Activated B cell treated with CpG ODN at 0.5 μM for 24 hours (primary cell): ENCODE measurements at places on chromosomes 3 and 15.

DNA sequence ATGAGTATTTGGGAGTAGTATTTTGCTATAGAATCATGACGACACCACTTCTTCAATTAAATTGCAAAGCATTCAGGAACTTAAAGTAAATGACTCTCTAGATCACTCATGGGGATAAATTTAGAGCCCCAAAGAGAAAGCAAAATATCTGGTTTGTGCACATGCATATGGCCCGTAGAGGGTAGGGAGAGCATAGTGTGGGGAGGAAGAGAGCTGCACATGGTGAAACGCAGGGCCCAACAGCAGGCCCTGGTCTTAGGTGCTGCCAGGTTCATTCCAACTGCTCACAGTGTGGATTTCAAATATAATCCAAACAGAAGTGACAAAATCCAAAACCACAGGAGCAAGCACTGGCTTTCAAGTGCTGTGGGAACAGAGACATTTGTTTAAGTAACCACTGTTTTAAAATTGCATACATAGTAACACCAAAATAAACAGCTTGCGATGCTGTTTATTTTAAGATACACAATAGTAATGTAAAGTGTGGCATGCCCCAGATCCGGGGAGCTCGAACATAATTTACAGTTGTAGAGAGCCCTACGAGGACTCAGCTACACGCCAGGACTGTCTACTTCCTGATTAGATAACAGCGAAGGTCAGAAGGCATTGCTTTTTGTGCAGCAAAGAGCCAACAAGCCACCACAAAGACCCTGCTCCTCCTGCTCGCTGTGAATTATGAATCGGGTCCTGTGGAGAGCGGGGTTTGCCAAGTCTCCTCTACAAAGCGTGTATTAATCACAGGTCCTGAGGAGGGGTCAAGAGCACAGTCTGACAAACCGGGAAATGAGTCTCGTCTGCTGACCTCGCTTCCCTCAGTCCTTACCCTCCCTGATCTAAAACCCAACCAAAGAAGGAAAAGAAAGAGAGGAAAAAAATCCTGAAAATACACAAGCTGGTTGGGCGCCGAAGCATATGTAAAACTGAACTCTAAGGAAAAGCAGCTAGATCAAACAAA, 80.6 kb downstream of the MEIS2 start:
- no peaks in the 10 kb centered on the region for H3K4me1 ChIP-seq
- H3K36me3 ChIP-seq = no peaks in the 10 kb centered on the region
- no peak for DNase-seq

DNA sequence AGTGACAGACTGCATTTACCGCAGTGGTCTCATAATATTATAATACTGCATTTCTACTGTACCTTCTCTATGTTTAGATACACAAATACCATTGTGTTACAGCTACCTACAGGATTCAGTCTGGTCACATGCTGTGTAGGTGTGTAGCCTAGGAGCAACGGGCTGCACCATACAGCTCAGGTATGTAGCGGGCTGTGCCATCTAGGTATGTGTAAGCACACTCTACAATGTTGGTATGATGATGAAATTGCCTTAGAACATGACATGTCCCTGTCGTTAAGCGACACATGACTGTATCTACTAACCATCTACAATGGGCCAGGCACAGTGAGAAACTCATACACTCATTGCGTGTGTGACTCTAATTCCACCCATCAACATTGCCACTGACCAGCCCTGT, 85.5 kb upstream of the SEC13 start:
- no peaks in the 10 kb centered on the region for H3K4me1 ChIP-seq
- no peaks in the 10 kb centered on the region for H3K36me3 ChIP-seq
- no peaks in the 10 kb centered on the region for H3K27me3 ChIP-seq
- no peak overlapping the region for H3K4me3 ChIP-seq
- H3K27ac ChIP-seq = no peak overlapping the region

DNA sequence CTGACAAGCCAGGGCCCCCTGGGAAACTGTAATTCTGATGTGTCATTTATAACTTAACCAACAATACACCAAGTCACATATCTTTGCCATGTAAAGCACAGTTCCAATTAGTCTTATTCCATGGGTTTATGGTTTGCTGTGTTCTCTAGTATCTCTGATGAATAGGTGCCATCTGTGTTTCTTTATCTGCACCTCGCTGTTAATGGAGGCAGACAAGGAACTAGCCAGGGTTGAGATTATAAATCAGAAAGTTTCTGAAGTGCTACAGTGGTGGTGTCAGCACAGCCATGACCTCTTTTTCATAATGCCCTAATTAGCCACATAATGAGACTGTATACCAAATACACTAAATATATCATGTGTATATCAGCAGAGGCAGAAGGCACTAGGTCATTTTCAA, 866.4 kb downstream of the PLOD2 start:
- no peaks in the 10 kb centered on the region for H3K4me1 ChIP-seq
- no peaks in the 10 kb centered on the region for H3K36me3 ChIP-seq
- H3K4me3 ChIP-seq = no peak overlapping the region
- H3K27me3 ChIP-seq = no peaks in the 10 kb centered on the region
- H3K27ac ChIP-seq = no peak overlapping the region

DNA sequence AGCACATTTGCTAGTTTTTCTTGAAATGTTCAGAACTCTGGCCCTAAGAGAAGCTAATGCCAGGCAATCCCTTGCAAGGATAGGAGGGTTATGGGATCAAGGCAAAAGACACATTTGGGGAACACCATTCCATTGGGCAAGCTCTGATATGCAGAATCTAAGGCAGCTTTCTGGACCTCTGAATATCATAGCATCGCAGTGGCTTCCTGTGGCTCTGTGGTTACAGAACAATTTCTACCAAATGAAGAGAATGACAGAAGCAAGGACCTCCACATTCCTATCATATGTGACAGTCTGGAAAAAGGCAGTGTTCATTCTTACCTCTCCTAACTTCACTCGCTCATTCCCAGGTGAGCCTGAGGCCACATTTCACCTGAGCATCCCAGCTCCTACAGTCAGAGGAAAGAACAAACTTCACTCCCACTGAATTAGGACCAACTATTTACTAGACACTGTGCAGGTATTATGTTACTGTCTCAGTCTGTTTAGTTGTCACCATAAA, 836.1 kb upstream of the CFAP20DC start:
- DNase-seq = no peak
- H3K36me3 ChIP-seq = no peaks in the 10 kb centered on the region
- peaks cover 3% of the 10 kb centered on the region for H3K4me1 ChIP-seq

DNA sequence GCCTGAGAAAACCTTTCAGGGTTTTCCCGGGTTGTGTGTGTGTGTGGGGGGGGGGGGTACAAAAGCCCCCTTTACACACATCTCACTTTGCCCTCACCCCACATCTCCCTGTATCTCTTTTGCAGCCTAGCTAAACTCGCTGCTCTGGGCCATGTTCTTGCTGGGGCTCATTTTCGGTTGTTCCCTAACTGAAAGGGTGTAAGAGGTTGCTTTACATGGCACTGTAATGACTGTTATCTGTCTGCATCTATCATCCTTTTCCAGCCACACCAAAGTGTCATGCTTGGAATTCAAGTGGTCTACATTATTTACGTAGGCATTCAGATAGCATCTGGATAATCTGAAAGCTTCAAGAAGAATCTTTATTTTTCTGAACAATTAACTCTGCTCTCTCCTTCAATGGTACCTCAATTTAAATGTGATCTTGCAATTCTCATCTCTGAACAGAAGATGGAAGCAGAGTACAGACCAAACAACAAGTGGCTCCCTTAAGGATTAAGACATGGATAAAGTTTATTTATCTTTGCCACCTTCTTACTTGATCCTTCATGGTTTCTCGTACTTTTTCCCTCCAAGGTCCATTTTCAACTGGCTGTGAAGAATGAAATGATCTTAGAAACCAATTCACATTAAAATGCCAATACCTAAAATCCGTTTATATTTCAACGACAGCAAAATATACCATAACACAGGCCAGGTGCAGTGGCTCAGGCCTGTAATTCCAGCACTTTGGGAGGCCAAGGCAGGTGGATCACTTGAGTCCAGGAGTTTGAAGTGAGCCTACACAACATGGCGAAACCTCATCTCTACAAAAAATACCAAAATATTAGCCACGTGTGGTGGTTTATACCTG, 34.9 kb downstream of the DCLK3 start:
- peaks cover 6% of the 10 kb centered on the region for H3K27me3 ChIP-seq
- no peak for DNase-seq
- H3K4me1 ChIP-seq = no peaks in the 10 kb centered on the region
